ENCODE measurements at places on chromosomes 2 and 18.

- no peak for DNase-seq
Observed at GRCh38 chr2:99485824-99486223, 4.0 kb downstream of the REV1 start.

DNA sequence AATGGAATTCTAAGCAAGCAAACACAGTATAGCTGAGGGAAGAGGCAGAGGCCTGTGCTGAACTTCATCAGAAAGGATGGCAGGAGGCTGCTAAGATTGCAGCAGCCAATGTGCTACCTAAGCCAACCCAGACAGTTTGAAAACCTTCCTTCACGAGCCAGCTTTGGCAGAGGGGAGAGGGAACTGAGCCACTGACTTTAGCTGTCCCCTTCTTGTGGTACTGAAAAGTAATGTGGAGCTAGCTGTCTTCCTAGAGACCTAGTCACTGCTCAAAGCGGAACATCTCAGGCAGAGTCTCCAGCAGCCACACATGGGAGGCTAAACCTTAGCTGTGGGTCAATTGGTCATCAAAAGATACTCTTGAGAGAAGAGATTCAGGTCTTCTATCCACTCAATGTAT lies 419.0 kb downstream of the FBXO15 start:
- no peak for DNase-seq

GRCh38 chr18:76997951-76998808 lies 134.4 kb downstream of the MBP start:
- DNase-seq: no peak

DNA sequence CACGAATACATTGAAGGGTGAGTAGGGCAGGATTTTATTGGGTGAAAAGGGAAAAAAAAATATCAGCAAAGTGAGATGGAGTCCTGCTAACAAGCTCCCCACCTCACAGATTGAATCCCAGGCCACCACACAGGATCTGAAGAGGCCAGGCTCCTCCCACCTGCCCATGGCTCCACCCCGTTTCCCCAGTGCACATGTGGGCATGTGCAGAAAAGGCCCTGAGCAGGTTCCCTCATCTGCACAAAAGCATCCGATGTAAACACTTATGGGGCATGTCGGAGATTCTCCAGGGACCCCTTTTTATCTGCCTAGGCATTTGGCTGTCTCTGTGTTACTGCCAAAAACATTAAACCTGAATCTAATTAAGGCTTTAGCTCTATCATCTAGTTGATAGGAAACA lies 35.2 kb downstream of the SKA1 start:
- DNase-seq: no peak

GRCh38 chr18:76544511-76545345 lies 49.7 kb upstream of the ZNF516 start:
- DNase-seq: peak; percentile 73

- no peak for DNase-seq
Observed at GRCh38 chr2:189465478-189465877, 24.2 kb downstream of the WDR75 start.

GRCh38 chr18:32060026-32060425 lies 31.6 kb upstream of the RNF138 start:
- no peak for DNase-seq

GRCh38 chr18:31268985-31269406 lies 49.0 kb upstream of the DSG1 start:
- peak; percentile 4 for DNase-seq

GRCh38 chr2:15492773-15493325 lies 68.3 kb downstream of the NBAS start:
- DNase-seq: no peak

GRCh38 chr2:190979906-190980629 lies 33.9 kb downstream of the STAT1 start:
- peak; percentile 88 for DNase-seq

DNA sequence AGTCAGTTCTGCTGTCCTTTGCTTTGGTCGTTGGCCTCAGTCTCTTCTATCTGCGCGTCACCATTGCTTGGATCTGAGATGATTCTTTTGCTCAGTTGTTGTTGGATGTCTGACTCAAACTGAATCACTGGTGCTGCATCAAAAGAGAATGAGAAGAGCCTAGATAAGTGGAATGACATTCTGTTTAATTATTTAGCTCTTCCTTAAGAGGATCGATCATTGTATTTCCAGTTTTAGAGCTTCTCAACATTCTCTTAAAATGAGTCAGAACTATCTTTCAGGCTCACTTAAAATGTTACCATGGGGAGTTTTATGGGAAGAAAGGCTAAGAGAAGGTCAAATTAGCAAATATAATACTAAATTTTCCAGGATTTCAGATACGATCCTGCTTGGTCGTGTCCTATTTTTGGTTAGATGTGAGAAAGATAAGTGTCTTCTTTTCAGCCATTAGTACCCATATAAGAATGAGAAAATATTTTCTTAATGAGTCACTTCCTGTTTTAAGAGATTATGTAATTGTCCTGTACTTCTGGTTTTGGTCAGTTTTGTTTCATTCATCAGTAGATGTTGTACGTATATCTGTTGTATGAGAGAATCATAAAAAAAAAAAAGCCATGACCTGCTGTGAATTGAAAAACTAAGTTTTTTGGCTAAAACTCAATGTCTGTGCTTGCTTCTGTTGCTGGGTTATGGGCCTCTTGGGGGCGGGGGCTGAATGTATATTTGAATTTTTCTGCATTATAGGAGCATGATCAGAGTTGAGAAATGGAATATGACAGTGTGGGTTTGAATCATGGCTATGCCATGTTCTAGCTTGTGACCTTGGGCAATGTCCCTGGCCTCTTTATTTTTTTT lies 31.6 kb upstream of the CASP10 start:
- no peak for DNase-seq

DNA sequence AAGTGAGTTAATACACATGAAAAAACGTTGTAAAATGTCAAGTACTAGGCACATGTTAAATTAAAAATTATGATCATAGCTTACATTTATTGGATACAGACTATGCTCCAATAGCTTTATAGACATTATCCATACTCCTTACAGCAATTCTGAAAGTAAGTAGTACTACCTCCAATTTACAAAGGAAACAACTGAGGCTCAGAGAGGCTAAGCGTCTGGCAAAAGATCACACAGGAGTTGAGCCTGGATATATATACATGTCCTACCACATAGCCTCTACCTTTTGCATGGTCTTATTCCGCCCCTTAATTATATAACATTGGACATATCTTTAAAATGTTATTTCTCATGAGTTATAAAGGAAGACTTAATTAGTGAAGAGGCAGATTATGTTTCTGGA lies 127.3 kb downstream of the CSRNP3 start:
- DNase-seq: no peak

DNA sequence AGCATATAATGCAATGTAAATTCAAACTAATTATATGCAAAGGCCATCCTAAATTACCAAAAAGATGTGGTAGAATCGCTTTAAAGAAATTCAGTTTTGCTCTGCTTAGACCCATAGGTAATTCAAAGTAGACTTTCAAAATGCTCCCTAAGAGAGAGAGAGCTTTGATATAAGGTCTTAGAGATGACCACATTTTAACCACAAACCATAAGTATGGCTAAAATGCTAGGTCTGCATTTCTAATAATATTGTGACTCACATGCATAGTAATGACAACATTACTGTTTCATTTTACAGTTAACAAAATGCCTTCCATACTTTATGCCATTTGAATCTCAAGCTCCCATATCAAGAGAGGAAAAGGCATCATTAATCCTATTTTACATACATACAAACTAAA lies 144.5 kb downstream of the RAD51AP2 start:
- no peak for DNase-seq

DNA sequence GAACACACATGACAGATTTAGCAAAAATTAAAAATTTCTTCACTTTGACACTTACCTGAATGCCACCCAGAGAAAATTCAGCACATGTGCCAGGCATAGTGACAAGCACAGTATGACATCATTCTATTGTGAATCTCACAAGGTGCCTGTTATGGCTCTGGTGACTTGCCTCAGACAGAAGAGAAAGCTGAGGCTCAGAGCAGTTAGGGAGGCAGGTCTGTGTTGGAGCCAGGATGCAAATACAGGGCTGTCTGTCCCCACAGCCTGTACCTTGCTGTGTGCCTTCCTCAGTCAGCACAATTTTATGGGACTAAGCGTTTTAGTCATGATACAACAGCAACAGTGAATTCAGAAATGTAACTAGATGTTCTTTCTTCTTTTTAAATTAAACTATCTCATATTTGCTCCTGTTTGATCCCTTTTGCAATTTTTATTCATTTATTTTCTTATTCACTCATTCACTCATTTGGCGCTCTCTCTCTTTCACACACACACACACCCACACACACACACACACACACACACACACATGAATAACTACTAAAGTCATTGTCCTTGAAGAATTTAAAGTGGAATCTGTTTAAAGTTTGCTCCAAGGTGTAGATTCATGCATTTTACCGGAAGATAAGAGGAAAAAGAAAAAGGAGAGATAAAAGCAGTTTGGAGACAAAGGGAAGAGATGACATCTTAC lies 37.9 kb upstream of the CTAGE1 start:
- no peak for DNase-seq
